CD4-positive, alpha-beta T cell treated with Interleukin-2 at 100 ng/mL for 4 hours (primary cell): ENCODE measurements at places on chromosomes 6 and 20.

- DNase-seq, result peak; percentile 7
Measured at GRCh38 chr20:62496568-62497218, 20.9 kb upstream of the GATA5 start.

GRCh38 chr6:88456221-88456859 is 290.2 kb upstream of the CNR1 start:
- no peak for DNase-seq

DNA sequence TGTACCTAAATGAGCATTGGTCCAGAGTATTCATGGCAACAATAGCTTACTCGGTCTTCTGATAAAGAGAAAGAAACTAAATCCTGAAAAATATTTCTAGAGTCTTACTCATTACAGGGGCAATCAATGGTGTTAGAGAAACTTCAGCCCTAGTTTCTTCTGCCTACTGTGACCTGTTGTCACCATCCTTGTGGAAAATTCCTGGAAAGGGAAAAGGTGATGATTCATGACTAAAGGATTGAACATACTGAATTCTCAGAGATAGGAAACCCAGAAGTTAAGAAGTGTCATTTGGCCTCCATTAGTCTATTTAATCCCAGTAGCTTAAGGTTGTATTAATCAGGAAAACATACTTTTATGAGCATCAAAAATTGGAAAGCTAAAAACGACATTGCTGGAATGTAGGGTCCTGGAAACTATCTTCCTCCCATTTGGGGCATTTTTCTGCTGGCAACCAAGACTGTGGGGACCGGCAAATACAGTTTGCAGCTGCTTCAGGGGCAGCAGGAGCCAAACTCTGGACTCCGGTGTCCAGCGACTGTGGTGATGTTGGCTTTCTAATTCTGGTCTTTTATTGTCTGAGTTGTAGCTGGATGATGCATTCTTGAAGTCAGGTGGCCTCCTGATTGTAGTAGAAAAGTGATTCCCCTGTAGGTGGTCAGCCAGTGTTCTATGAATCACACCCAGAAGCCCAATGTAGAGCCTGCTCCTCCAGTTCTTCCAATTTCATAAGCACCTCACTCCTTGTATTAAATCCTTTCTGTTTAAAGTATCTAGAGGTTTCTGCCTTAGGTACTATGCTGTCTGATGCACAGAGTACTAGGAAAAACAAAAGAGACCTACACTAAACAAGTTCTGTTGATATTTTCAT is 67.6 kb downstream of the LCA5 start:
- no peak for DNase-seq

- no peak for DNase-seq
Measured at GRCh38 chr20:20051767-20052073, 546 bp downstream of the CRNKL1 start.

GRCh38 chr6:14360565-14360964 is 243.0 kb downstream of the CD83 start:
- DNase-seq, result no peak

- DNase-seq, result no peak
Measured at GRCh38 chr6:85569323-85569722, 24.3 kb downstream of the SNX14 start.

DNA sequence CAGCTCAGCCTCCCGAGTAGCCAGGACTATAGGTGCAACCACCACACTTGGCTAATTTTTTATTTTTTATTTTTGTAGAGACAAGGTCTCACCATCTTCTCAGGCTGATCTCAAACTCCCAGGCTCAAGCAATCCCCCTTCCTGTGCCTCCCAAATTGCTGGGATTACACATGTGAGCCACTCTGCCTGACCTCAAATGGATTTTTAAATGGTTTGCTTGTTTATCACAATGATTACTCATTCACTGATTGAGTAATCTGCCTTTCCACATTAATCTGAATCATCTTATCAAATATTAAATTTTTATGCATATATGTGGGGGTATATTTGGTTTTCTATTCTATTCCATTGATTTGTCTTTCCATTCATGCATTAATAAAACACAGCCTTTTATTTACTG is 9.4 kb upstream of the KHDC1L start:
- no peak for DNase-seq

- DNase-seq, result peak; percentile 45
Measured at GRCh38 chr6:139027620-139028182, 844 bp upstream of the ABRACL start.

GRCh38 chr20:63317601-63318291 is 24.8 kb downstream of the COL20A1 start:
- DNase-seq, result no peak

- peak; percentile 14 for DNase-seq
Measured at GRCh38 chr6:56637640-56638039, 5.0 kb downstream of the DST start.

DNA sequence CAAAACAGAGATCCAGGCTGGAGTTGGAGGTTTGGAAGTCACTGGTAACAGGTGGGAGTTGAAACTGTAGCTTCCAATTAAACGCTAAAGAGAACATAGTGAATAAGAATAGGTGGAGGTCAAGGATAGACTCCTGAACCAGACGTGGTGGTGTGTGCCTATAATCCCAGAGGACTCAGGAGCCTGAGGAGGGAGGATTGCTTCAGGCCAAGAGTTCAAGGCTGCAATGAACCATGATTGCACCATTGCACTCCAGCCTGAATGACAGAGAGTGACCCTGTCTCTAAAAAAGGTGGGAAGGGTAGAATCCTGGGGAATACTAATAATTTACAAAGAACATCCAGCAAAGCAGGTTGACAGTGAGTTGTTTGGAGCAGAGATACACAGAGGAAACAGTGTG is 13.6 kb downstream of the NRSN1 start:
- DNase-seq, result no peak

- no peak for DNase-seq
Measured at GRCh38 chr6:133779916-133780695, 108.8 kb upstream of the TCF21 start.

GRCh38 chr20:48750941-48751635 is 76.7 kb downstream of the PREX1 start:
- peak; percentile 57 for DNase-seq

DNA sequence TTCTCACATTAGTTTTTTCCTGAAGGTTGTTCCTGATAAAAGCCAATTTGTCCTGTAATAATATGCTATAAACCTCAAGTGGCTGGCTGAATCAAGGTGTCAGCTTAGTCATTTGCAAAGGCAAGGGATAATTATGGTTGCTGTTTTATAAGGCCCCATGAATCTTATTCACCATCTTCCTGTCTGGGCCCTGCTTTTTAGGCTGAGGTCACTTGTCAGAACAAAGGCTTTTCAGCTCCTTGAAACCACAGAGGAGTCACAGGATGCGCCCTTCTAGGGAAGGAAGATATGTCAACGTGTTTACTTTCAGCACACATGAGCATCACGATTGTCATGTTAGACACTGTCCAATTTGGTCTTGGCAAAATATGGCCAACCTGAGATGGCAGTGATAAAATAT is 64.8 kb upstream of the NAA20 start:
- no peak for DNase-seq

- no peak for DNase-seq
Measured at GRCh38 chr6:159969204-159969912, 476 bp downstream of the IGF2R start.

GRCh38 chr20:57930351-57930750 is 220.5 kb upstream of the PMEPA1 start:
- DNase-seq, result no peak

DNA sequence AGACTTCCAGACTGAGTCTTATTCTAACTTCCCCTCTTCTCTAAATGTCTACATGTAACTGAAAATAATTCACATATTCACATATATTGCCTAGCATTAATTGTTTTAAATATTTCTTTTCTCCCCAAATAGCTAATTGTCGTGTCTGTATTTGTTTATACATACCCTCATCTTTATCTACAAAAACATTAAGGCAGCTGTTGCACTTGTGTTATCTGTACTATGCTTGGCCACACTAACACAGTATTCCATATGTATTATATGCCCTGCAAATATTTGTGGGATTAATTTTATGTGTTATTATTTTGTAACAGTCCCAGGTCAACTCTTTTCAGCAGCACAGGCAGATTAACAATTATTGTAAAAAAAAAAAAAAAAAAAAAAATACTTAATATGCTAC is 11.7 kb downstream of the HDAC2 start:
- DNase-seq, result no peak

DNA sequence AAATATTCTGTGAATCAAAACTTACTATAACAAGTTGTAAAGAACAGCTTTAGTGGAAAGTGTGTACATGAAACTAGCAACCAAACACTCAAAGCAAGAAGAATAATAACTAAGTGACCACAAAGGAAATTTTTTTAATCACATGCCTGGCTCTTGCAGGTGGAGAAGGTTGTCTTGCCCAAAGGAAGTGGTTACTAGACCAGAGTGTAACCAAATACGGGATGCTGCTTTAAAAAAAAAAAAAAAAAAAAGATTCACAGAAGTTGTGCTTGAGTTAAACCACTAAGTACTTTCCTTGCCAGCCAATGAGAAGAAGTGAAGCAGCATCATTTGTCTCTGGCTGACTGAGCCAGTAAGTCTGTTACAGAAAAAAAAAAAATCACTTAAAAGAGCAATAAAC is 19.1 kb upstream of the HLA-DQB1 start:
- peak; percentile 81 for DNase-seq

- no peak for DNase-seq
Measured at GRCh38 chr6:33996120-33996475, 149.8 kb downstream of the GRM4 start.

- no peak for DNase-seq
Measured at GRCh38 chr6:56244089-56244488, 3.3 kb downstream of the COL21A1 start.

DNA sequence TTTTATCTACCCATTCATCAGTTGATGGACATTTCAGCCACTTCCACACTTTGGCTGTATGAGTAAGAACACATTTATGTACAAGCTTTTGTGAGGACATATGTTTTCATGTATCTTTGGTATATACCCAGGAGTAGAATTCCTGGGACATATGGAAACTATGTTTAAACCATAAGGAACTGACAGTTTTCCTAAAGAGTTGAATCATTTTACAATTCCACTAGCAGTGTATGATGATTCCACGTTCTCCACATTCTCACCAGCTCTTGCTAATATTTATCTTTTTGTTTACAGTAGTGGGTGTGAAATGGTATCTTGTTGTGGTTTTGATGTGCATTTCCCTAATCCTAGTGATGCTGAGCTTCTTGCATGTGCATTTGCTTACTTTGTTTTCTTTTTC is 338.1 kb downstream of the PLCB1 start:
- DNase-seq, result no peak

- no peak for DNase-seq
Measured at GRCh38 chr6:1463751-1464426, 74.5 kb downstream of the FOXF2 start.

- DNase-seq, result peak; percentile 45
Measured at GRCh38 chr6:42963855-42964605, 3.5 kb downstream of the GNMT start.

DNA sequence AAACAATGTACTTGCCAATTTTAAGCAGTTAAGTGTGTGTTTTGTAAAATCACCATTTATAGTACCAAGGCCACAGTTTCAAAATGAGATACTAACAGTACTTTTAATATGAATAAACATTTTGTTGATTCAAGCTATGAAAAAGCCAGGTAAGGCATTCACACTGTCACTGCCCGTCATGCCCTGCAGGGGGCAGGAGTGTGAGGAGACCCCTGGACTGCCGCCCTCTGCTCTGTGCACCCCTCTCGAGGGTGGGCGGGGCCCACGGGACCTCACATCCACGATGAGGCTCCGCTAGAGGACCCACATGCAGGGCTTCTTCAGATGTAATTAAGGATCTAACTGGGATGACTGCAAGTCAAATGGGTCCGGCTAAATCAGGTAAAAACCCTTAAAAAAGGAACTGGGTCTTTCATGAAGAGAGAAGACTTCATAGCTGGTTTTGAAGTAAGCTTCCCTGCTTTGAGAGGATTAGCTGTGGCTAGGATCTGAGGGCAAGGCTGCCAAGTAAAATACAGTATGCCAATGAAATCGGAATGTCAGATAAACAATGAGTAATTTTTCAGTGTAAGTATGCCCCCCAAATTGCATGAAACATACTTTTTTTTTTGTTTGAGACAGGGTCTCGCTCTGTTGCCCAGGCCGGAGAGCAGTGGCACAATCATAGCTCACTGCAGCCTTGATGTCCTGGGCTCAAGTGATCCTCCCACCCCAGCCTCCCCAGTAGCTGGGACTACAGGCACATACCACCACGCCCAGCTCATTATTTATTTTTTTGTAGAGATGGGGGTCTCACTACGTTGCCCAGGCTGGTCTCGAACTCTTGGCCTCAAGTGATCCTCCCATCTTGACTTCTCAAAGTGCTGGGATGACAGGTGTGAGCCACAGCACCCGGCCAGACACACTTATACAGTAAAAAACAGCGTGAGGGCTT is 18.7 kb downstream of the DIDO1 start:
- peak; percentile 34 for DNase-seq

DNA sequence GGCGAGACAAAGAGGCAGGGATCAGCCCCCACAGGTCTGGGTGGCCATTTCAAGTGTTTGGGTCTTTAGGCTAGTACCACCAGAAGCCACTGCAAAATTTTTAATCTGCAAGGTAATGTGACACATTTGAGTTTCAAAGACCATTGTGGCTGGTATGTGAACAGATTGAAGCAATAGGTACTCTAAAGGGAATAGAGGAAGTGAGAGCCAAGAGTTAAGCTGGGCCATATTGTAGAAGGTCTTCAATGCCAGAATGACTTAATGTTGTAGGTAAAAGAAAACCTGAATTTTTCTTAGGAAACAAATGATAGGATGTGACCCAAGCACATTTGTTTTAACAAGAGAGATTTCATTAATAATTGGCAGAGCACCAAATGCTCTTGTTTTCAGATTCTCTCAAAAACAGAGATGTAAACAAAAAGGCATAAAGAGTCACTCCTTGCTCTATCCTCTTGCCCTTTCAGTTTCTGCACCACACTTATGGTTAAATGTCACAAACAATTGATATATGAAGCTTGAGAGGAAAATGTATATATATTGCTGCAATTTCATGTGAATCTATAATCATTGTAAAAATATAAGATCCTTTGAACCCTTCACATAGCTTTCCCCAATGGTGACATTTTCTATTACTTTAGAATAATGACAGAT is 307.1 kb upstream of the PLN start:
- no peak for DNase-seq

DNA sequence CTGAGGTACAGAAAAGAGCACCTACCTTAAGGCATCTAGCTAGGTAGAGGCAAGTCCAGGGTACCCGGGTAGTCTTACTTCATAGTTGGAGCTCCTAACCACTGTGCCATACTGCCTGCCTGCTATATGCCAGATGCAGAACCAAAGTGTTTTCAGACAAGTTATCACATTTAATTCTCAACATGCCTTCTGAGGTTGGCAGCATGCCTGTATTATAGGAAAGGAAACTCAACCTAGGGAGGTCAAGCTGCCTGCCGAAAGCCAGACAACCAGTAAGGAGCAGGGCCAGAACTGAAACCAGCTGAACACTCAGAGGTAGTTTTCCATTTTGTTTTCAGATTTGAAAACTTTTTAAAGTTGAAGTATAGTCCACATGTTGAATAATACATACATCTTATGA is 5.4 kb downstream of the CTNNBL1 start:
- DNase-seq, result no peak

DNA sequence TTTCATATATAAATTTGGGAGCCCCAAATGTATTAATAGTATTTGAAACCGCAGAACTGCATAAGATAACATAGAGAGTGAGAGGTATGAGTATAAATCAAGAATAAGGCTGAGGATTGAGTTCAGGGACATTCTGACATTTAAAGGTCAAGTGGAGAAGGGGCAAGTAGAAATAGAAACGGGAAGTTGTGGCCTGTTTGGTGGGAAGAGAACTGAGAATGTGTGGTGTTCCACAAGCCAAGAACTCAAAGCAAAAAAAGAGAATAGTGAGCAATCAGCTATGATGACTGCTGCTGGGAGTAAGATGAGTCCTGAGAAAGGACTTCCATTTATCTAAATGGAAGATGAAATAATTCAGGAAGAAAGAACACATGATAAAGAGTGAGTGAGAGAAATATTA is 418.4 kb downstream of the CD109 start:
- DNase-seq, result no peak
